ENCODE measurements at places on chromosomes 16 and 17.

DNA sequence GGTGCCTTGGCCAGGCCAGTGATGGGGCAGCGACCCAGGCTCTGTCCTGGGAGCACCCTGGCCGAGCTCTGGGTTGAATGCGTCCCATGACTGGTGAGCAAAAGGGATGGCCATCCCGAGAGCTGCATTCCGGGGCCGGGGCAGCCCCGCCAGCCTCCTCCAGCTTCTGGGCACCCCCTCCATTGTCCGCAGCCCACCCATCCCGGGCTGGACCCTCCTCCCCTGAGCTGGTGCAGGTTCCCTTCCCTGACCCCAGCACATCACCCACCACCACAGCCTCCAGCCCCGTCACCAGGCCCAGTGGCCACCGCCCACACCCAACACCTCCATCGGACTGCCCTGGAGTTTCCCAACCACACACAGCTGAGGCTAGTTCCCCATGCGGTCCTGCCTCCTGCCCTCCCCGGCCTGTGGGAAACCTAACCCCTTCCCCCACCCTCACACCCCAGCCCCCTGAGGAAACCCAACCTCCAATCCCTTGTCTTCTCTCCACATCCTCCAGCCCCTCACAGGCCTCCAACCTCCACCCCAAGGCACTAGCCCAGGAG is 16.2 kb upstream of the PVALEF start:
- no peak for DNase-seq

- no peak for DNase-seq
Observed at GRCh38 chr17:6456914-6457687, 12.8 kb downstream of the PIMREG start.

GRCh38 chr17:16927641-16928321 is 44.1 kb downstream of the TNFRSF13B start:
- no peak for DNase-seq

GRCh38 chr17:19652595-19652994 is 4.0 kb downstream of the ALDH3A2 start:
- no peak for DNase-seq
